CD4-positive, alpha-beta T cell treated with Interleukin-4 for 1 hour (primary cell): ENCODE measurements at places on chromosomes 7 and 10.

DNA sequence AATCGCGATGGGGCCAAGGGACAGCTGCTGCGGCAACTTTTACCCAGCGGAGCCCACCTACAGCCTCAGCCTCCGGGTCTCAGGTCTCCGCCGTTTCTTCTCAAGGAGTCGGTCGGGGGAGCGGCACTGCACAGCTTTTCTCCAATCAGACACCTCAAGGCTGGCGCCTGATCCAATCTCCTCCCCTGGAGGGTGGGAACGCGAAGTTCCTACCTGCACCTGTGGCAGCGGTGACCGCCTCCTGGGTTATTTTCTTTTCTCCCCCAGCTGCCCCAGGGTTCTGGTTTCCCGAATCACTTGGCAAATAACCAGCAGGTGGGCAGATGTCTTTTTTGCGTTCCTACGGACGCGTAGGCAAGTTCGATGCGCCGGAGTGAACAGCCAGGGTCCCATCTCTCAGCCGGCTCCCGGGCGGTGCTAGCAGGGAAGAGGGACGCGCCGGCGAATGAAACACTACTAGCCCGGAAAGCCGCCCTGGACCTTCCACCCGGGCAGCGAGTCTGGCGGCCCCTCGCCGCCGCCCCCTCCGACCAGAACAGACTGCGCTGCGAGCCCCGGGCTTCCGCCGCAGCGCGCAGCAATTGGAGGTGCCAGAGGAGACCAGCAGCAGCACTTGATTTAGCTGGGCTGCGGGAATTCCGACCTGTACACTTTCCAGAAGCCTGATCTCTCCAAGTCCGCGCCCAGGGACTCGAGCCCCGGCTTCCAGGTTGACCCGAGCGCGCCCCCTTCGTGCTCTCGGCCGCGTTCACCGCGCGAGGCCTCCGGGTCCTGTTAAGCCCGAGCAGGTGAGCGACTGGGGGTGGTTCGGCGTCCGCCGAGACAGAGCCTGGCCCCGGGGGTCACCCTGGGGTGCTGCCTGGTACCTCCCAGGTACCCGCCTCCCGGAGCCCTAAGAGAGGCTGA lies at the start of gene PRR15:
Gene PRR15, plus strand, starts transcription at position 246 of the 906 bp plus-strand sequence. CDS start 2,495 bp downstream, outside the sequence.
- no peak for DNase-seq

DNA sequence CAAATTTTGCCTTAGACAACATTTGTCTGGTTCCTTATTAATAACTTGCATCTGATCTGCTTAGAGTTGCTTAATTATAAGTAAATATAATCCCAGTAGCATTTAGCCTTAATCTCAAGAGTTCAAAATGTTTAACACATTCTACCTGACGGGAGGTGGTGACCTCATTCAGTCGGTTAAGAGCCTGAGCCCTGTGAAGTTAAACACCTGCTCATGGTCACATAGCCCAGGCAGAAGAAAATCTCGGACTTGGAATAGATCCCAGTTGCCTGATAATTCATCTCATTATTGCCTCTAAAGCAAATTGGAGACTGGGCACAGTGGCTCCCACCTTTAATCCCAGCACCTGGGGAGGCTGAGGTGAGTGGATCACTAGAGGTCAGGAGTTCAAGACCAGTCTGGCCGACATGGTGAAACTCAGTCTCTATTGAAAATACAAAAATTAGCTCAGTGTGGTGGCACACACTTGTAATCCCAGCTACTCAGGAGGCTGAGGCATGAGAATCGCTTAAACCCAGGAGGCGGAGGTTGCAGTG lies 18.6 kb upstream of the ASCC1 start:
- no peak for DNase-seq

GRCh38 chr10:97515271-97515978 lies 16.7 kb downstream of the UBTD1 start:
- no peak for DNase-seq

DNA sequence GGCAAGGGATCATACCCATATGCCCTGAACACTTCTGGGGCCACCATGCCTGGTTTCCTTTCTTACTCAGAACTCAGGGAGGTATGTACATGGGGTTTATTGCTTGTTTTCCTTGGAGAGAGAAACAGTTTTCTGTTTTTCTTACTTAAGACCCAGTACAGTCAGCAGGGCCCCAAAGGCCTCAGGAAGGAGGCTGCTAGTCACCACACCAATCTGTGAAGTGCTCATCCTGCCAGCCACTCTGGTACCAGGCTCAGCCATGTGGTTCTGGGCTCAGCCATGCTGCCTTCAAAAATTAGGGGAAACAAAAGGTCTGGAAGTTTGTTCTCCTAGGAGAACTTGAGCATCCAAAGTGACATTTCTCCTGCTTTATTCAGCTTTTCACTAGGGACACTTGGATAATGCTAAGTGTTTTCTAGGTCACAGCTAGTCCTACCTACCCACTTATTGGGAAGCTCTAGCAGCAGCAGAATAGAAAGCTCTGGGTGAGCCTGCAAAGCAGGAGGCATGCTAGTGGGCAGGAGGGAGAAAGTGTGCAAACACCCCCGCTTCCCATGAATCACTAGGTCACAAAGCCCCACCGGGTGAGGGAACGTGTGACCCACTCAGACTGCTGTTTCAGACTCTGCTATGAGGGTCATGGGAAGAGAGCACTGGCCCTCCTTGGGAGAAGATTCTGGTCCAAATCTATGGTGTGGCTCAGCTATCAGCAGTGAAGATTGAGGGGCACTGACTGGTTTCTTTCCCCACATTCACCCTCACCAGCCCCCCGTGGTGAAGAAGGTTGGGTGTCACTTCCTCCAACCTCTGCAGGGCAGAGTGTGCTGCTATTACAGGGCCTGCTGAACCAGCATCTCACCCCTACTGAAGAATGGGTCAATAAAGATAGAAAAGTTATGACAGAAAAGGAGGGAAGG lies 23.9 kb downstream of the NUDCD3 start:
- DNase-seq, result no peak

DNA sequence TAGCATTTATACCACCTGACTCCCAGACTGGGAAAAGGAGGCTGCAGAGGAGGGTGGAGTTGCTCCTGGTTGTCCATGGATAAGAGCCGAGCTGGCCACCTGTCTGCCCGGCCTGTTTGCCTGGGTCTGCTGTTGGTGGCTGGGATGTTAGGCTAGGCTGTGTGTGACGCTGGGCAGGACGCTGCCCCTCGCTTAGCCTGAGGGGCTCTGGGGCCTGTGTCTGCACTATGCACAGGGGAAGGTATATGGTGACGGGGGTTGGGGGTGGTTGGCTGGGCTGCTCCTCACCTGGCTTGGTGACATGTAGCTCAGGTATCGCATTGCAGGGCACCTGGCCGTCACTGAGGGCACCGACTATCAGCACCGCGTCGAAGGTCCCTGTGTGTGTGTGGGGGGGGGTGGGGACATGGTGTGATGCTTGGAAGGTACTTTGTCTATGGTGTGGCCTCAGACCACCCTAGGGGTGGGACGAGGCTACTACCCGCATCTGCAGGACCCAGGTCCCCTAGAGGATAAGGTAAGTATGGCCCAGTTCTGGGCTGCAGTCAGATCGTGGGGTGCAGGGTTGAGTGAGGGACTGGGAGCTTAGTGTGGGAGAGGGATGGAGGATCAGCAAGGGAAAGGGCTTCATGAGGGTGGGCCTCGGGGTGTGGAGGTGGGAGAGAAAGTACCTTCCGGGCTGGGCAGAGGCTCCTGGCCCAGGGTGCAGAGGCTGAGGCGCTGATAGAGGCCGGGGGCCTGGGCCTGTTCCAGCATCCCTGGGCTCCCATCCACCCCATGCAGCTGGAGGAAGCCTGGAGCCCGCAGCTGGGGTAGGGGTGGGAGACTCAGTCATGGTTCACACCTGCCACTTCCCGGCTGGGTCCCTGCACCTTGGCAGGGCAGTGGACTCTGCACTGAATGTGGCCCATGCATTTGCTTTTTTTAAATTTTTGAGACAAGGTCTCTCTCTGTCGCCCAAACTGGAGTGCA lies 2.3 kb downstream of the METTL27 start:
- no peak for DNase-seq

DNA sequence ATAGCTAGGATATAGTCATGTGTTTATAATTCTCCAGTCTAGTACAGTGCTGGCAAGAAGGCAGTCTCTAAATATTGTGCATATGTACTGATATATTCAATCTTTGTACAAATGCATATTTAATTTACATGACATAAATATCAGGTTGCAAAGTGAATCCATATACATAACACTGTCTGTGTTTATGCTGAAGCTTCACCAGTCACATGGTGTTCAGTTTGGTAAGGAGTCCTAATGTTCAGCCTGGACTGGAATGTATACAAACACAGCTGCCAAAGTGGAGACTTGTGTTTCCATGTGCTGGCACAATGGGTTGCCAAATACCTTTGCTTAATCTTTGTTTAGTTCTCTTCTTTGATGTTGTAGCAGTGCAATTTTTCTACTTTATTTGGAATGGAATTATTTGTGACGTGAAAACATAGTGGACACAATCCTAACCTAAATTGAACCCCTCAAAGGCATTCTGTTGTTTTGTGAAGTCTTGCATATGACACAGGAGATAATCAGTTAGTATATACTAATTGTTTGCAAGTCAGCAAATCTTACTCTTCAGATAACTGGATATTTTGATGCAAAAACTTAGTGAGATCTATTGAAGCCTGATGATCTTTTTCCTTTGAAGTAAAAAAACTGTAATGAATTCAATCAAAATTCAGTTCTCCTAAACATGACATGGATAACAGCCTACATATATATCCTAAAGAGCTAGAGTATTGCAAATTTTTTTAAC lies 17.3 kb upstream of the ARL4A start:
- no peak for DNase-seq

DNA sequence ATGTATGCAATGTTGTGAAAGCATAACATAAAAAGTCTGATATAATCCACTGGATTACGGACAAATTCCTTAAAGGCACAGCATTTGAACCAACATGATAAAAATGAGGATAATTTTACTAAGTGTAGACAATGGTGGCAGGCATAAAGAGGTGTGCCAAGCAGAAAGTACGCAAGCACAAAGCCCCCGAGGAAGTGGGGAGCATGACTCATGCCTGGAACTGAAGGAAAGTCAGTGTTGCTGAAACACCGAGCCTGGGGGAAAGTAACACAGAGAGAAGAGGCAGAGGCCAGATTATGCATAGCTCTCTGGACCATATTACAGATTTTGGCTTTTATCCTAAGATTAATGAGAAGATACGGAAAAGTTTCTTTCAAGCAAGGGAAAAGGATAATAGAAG lies 490.0 kb upstream of the PHF14 start:
- DNase-seq, result no peak

DNA sequence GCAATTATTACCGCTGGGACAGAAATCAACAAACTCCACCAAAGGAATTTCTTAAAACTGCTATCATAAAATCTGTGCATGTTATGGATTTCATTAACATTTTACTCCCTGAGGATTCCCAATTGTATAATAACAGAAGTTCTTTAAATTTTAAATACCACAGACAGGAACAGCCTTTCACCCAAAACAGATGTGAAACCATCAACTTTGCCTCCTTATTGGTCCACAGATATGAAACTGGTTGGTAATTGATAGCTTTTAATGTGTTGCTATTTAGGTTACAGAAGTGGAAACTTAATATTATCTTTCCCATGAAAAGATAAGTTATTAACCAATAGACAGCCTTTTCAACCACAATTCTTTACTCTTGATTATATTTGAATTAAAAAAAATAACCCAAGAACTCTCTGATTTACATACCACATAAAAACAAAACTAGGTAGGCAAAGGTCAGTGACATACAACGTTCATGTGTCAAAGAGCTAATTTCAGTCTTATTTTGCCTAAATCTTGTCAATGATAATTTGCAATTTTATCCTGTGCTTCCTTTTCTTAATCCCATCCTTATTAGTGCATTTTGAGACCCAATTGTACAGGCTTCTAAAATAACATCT lies 90.0 kb downstream of the NRP1 start:
- DNase-seq, result no peak

DNA sequence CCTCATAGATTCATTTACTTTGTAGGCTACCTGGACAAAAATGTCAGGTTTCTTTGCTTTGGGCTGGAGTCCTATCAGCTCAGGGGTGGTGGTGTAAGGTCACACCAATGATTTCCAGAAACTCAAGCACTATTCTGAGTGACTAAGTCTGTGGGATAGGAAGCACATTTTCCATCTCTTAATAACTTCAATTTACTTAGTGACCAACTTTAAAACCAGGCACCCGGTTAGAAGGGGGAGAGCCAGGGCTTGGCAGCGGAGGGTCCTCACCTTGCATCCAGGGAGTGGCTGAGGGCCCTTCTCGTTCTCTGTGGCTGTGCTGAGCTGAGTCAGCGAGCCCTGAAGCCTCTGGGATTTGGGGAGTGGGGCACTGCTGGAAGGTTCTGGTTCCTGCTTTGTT lies 6.7 kb downstream of the CHST3 start:
- DNase-seq, result no peak

- DNase-seq, result peak; percentile 70
Measured at GRCh38 chr7:1033546-1034145, 10.7 kb upstream of the GPR146 start.
